ENCODE measurements at places on chromosomes 5 and 9. TPM values are rescaled to one million over a fixed set of nuclear protein-coding genes. Genes with fewer than 3 reads are reported as not detected.

DNA sequence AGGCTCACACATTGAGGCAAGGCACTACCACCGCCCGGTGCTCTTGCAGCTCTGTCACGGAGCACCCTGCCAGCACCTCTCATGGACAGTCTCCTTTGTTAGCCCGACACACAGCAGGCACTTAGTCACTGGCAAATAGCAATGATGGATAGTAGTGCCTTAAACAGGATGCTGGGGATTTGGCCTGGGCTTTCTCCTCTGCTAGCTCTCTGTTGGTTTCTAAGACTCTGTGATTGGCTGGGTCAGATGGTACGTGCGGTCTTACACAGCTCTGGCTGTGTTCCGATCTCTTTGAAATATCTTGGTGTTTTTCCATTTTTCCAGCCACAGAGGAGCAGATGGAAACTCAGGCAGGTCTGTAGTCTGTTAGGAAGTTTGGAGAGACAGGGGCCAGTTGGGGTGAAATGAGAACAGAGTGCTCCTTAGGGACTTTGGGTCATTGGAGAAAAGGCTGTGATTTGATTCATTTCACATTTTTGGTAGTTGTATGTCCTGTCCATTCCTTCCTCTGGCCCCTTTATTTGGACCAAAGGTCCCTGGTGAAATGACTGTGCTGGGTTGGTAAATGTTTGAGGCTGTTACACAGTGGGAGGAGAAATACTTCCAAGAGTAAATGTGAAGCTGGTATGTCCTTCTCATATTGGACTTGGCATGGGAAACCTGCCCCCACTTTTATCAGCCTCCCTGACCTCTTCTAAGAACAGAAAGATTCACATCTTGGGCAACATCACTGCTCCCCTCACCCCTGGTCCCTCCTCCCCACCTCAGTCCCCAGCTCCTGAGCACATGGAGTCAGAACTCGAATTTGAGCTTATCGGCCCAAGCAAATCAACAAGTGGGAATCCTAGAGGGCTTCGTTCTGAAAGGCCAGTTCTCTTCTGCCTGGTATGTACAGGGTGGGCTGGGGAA lies 3.4 kb downstream of the SMIM3 start:
- DNase-seq, result peak; percentile 79

DNA sequence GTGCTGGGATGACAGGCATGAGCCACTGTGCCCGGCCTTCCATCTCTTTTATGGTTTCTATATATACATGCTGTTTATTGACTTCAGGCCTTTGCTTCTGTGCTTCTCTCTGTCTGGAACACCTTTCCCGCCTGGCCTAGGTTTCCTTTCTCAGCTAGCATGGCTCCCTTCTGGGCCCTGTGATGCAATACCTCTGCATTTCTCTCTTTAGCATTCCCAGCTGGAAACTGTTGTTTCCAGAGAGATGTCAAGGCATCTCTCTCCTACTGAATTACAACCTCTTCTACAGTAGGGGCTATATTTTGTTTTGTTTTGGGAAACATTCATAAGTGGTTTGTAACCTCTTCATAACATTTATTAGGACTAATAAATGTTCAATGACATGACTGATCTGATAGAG lies 57.1 kb downstream of the RPS23 start:
- no peak for DNase-seq

GRCh38 chr9:137645211-137645610 lies 26.4 kb downstream of the EHMT1 start:
- DNase-seq, result no peak

DNA sequence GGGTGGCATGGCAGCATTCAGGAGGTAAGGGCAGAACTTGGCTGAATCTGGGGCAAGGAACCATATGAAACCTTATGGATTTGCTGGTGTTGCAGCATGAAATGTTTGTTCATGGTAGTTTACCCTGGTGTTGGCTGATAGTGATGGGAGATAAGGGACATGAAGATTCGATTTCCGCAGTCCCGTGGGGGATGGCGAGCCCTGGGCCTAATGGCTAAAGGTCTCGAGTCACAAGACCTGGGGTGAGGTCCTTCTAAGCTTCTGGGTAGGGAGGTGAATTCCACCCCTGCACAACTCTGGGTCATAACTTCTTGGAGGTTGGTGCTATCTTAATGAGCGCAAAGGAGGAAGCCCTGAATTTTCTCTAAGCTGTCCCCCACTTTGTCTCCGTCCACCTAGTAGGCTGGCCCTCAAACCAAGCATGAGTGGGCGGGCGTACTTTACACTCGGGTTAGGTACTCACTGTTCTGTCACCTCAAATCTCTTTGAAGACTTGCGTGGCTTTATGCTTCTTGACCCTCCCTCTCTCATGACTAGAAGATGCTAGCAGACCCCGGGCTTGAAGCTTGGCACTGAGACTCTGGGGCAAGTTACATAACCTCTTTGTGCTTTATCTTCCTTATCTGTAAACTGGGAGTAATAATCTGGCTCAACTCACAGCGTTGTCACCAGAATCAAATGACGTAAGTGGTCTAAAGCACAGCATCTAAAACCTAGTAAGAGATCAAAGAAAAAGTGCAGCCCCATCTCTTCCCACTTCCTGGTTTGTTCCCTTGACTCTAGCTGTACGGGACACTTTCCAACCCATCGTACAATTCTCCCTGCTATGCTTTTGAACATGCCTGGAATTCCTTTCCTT lies 72.5 kb downstream of the BASP1 start:
- DNase-seq, result no peak

DNA sequence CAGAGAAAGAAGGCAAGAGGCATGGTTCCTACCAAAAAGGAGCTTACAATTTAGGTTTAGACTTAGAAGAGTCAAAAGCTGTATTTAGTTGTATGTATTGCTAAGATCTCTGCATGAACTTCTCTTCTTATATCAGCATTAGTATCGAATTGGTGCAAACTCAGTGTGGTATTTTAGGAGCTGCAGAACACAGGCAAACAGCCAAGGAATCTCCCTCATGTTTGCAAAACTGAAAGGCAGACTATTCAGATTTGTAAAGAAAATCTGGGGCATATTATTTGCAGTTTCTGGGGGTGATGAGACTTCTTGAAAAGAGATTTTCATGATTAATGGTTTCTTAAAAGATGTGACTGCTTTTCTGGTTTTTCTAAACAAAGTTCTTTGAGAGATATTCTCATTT lies 252.7 kb downstream of the CEMIP2 start:
- no peak for DNase-seq

GRCh38 chr9:99162759-99163364 lies 57.9 kb downstream of the TGFBR1 start:
- DNase-seq, result no peak

GRCh38 chr5:37792975-37793631 lies 46.7 kb downstream of the GDNF start:
- DNase-seq, result no peak

DNA sequence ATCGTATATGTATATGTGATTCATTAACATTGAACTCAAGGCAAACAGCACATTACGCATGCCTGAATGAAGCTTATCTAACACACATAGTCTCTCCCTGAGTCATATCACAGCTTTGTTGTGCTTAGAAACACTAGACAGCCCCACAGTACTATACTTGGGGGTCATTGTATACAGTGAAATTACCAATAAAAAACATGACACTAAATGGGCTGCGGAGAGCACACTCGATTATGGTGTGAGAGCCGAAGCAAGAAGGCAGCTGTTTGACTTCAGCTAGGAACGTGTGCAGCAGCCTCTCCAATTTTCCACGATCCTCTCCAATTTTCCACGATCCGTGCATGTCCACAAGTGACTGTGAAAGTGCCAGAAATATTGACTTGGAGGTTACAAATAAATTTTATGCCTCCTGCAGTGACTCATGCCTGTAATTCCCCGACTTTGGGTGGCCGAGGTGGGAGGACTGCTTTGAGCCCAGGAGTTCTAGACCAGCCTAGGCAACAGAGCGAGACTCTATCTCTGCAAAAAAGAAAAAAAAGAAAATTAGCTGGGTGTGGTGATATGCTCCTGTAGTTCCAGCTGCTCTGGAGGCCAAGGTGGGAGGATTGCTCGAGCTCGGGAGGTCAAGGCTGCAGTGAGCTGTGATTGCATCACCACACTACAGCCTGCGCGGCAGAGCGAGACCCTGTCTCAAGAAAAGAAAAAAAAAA lies 102.4 kb downstream of the DAPK1 start:
- peak; percentile 64 for DNase-seq

DNA sequence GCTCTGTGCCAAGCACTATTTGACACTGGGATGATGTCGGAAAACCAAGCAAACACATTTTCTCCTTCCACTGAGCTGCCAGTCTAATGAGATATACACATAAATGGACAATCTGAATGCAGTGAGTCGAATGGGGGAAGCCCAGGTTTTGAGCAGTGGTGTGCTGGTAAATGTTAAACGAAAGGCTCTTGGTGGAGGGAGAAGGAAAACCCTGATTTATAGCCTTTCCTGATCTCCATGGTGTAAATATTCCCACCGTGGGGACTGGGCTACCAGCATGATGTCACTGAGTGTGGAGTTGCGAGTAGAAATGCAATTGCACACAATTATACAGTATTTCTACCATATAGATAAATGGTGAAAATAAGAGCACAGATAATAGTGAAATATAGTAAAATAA lies 5.0 kb upstream of the GSN start:
- no peak for DNase-seq

- DNase-seq, result no peak
Observed at GRCh38 chr9:123710299-123710698, 219.6 kb downstream of the DENND1A start.

GRCh38 chr9:136147890-136148714 lies 29.4 kb upstream of the TMEM250 start:
- DNase-seq, result no peak

DNA sequence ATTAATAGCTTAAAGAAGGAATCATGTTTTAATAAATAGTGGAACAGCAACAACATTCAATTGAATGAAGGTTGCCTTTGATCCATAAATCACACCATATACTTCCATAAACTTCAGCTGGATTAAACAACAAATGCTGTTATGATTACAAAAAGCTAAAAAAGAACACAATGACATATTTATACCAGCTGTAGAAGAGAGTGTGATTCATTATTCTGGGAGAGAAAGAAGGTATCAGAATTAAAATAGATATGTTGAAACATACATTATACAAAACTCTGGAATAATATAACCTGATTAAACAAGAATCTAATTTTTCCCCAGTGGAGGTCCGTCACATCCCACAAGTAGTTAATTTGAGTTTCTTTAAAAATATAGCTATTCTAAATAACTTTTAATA lies 7.5 kb upstream of the RECK start:
- DNase-seq, result no peak

- no peak for DNase-seq
Observed at GRCh38 chr5:112348387-112348786, 70.7 kb downstream of the EPB41L4A start.

- no peak for DNase-seq
Observed at GRCh38 chr5:65910711-65911110, 15.7 kb upstream of the ERBIN start.

GRCh38 chr5:2300861-2301574 lies 418.3 kb upstream of the IRX4 start:
- DNase-seq, result no peak

GRCh38 chr5:15092801-15093200 lies 221.2 kb upstream of the ANKH start:
- DNase-seq, result no peak

DNA sequence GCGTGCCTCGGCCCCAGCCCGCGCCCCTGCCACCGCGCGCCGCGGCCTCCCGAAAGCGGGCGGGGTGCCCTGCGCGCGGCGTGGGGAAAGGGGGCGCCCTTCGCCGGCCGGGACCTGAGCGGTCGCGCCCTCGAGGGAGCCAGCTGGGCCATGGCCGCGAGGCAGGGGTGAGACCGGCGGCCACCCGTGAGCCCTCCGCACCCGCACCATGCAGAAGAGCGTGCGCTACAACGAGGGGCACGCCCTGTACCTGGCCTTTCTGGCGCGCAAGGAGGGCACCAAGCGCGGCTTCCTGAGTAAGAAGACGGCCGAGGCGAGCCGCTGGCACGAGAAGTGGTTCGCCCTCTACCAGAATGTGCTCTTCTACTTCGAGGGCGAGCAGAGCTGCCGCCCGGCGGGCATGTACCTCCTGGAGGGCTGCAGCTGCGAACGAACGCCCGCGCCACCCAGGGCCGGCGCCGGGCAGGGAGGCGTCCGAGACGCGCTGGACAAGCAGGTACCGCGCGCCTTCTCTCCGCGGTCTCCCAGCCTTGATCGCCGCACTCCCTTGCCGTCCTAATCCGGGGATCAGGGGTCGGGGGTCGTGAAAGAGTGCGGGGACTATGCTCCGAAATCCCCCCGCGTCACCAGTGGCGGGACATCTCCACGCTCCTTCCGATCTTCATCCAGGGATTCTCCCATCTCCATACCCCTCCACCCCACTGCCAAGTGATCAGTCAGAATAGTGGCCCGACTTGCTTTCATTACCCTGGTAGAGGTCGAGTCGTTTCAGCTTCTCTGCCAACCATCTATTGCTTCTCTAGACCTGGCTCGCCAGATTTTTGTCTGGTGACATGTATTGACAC lies 590 bp downstream of the RASGRF2 start:
- no peak for DNase-seq

GRCh38 chr5:1324301-1324700 lies 20.6 kb downstream of the CLPTM1L start:
- DNase-seq, result peak; percentile 4

- DNase-seq, result no peak
Observed at GRCh38 chr9:30511666-30512065, 1872.8 kb upstream of the ACO1 start.

DNA sequence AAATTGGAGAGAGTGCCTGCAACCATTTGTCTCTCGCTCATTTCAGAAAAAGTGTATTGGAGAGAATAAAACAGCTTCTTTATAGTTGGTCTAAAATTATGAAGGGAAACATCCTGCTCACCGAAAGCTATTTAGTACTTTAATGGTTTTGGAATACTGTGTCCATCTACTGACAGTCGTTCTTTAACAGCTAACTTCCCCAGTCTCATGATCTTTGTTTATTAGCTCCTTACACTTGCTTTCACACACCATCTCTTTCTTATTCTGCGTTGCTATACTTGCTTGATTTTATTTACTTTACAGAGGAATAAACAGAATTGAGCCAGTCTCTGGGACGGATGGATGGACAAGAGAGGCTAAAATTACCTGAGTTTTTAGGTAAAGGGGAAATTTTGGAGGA lies 229.3 kb downstream of the CCDC171 start:
- DNase-seq, result no peak

DNA sequence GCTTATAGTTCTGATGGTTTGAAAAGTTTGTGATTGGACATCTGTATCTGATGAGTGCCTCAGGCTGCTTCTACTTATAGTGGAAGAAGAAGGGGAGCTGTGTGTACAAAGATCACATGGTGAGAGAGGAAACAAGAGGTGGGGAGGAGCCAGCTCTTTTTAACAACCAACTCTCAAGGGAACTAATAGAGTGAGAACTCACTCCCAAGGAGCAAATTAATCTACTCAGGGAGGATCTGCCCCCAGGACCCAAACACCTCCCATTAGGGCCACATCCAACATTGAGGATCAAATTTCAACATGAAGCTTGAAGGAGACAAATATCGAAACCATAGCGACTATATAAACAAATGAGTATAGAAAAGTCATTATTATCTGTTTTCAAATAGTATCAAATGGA lies 64.7 kb upstream of the PRLR start:
- no peak for DNase-seq

The UGCG gene
- total RNA-seq, result 12.3 TPM

The SVEP1 gene
- total RNA-seq, result 63.5 TPM

The LURAP1L gene
- 7.1 TPM for total RNA-seq

The SLU7 gene
- 26.6 TPM for total RNA-seq

The PCDHAC2 gene
- 1.4 TPM for total RNA-seq

The TRPM3 gene
- total RNA-seq, result 4.5 TPM

The ECM2 gene
- 31.9 TPM for total RNA-seq

The PSIP1 gene
- 112 TPM for total RNA-seq

The CD14 gene
- total RNA-seq, result 26.0 TPM

Data from uterus (tissue), 4 donors.